Fibroblast of skin of right biceps (primary cell): ENCODE measurements at places on chromosomes 5 and 9.

DNA sequence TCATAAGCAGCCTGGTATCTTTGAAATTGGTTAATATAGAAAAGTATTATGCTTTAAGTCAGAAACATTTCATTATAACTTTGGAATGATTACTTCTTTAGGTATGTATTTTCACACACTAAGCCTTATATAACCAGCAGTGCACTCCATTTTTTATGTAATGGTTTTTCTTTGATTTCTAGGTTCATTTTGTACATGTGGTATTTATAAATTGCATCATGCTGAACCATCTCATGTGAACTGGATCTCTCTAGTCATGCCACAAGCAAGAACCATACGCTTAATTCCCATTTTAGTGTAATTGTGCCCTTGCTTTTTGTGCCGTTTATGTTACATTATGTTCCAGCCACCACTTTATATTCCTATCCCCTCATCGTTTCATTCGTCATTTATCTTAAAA lies 38.6 kb upstream of the SRP19 start:
- no peak for DNase-seq

DNA sequence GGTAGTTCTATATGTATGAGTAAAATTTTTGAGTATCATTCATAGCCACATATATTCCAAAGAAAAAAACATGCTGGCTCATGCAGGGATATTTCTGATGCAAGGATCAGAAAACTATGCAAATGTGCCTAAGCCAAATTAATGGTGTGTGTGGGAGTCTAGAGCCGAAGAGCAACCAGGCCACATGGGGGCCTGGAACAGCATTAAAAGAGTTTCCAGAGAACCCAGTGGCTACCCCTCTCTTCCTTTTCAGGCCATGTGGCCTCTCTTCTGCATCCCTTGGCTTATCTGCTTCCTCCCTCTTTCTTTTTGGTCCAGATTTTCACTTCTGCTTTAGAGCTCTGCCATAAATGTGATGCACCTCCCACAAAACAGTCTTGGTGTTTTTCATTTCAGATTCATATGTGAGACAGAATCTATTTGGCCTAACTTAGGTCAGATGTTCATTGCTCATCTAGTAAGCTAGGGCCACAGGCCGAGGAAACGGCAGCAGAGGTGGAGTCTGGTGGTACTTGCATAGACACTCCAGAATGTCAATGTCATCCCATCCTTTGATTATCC lies 300.0 kb downstream of the SH3GL2 start:
- DNase-seq: no peak

DNA sequence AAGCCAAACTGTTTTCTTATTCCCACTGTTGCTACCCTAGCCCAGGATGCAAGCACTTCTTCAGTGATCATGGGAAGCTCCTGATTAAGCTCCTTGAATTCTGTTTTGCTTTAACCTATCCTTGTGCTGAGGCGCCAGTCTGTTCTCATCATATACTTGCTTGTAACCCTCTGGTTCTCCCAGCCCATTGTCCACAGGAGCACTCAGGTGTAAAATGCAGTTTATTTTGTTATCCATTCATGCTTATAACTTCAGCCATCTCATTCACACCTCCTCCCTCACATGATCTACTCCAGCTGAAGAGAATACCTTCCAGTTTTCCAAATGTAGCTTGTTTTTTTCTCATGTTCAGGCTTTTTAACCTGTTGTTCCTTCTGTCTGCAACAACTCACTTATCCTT lies 402.1 kb upstream of the BRINP1 start:
- DNase-seq: no peak

DNA sequence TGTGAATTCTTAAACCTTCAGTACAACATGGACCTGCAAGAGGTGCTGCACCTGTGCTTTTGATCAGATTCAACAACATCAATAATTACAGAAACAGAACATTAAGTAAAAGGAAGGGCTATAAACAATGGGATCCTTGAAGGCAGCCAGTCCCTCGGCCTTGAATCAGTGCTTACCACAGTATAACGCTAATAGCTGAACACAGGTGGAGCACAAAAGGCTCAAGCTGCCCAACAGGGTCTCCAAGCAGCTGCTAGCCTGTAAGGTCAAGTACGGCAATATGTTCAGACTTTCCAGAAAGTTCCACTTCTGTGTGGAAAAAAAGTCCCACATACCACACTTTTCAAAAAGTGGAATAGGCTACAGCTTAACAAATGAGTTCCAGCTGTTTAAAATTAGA lies 61.9 kb upstream of the ITGA1 start:
- DNase-seq: no peak

DNA sequence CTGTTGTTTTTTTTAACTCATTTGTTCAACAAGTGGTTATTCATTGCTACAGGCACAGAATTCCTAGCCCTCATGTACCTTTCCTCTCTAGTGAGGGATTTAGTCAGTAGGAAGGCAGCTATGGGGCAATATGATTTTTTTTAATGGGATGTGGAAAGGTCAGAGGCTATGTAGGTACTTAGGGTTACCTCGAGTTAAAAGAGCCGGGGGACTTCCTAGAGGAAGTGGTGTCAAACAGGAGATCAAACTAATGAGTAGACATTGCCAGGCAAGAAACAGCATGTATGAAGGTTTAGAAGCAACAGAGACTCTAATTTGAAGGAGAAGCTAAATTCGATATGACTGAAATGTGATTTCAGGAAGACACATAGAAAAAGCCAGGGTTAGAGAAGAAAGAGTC lies 50.7 kb downstream of the ITGA2 start:
- DNase-seq: no peak
